ENCODE measurements at places on chromosomes 1 and 21.
A peak's percentile ranks its signal among the peaks of the same experiment; 100 is the strongest.

DNA sequence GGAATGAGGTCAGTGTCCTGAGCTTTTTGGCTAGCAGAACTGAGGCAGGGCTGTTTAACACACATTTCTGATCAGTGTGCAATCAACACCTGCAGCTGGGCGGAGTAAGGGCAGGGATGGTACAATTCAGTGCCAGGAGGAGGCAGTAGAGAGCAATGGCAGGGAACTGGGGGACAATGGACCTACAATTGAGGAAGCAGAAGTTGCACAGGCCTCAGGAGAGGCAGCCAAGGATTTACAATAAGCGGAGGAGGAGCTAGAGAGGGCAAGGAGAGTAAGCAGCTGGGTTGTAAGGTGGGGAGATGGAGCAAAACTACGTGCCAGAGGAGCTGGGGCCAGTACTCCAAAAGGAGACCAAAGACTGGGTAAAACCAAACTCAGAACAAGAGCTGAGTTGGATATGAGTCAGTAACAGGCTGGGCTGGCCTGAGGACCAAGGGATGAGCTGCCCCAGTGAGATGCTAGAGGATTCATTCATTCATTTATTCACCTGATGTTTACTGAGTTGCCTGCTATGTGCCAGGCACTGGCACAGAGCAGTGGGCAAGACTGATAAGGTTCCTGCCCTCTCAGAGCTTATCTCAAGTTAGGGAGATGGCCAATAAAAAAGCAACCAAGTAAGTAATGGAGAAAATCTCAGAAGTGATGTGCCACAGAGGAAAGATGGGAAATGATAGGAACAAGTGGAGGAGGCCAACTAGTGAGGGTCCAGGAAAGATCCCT is 10.4 kb upstream of the GALE start:
- no peak for DNase-seq

- no peak for DNase-seq
Observed at GRCh38 chr1:2628191-2628932, 4.5 kb downstream of the MMEL1 start.

- no peak for DNase-seq
Observed at GRCh38 chr1:169072945-169073725, 33.4 kb upstream of the ATP1B1 start.

DNA sequence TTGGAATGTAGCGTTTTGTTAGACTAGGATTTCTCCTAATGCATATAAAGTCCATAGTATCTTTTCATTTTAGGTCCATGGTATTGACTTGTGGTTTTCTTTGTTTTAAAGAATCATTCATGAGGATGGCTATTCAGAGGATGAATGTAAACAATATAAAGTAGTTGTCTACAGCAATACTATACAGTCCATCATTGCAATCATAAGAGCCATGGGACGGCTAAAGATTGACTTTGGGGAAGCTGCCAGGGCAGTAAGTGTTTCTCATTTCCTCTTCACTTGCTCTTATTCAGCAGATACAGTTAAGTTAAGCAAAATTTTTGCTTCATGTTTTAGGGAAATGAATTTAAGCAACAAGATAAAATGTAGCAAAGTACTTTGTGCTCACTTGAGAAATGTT is 25.4 kb downstream of the GNAI3 start:
- DNase-seq, result no peak

DNA sequence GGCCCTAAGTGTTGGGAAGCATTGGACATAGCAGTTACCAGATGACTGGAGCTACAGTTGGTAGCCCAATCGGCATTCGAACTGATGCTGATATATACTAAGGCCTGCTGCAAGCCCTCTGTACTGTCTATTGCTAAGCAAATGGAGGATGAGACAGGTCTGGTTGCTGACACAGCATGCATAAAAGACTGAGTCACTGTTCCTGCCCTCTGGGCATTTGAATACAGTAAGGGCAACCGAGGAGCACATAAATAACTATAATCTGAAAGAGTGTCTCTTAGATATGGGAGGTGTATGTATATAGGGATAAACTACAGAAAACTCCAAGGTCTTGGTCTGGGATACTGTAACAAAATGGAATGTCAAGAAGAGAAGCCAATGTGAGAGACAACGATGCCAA is 16.8 kb upstream of the MARK1 start:
- no peak for DNase-seq

- DNase-seq, result no peak
Observed at GRCh38 chr21:31683029-31683428, 23.5 kb downstream of the SOD1 start.

DNA sequence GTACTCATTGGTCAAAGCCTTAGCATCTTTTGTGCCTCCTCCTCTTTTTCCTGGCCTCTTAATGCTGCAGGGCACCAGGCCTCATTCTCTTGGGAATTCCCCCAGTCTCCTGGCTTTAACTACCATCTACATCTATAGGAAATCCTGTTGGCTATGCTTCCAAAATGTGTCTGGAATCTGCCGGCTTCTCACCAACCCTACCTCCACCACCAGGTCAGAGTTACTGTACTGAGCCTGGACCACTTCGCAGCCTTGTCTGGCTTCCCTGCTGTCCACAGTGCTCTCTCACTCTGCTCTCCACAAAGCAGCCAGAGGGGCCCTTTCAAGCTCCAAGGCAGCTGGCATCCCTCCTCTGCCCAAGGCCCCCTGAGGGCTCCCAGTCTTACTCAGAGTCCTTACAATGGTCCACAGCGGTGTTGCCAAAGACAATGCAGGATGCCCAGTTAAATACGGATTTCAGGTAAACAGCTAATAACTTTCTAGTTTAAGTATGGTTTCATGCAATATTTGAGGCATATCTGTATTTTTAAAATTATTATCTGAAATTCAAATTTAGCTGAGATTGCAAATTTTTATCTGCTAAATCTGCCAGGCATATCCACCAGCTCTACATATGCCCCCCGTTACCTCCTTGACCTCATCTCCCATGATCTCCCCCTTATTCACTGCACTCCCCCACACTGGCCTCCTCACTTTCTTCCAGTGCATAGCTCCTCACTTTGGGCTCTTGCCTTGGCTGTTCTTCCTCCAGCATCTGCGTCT is 34.5 kb upstream of the FAM163A start:
- no peak for DNase-seq

DNA sequence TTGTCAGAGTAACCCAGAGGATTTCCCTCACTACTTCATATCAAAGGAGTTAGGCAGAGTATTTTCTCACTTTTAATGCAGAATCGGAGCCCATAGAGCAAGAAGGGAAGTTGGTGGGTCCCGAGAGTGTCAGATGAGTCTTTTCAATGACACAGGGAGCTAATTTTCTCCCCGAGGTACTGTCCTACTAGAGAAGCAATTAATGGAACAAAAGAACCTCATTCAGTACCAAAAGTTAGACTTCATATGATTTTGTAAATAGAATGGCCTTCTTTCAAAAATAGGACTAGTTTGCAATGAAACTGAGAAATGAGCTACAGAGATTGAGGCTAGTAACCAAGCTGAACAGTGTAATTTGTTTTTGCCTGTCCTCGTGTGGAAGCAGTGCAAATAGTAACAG is 3.9 kb downstream of the NCAM2 start:
- no peak for DNase-seq

- no peak for DNase-seq
Observed at GRCh38 chr1:184110272-184111204, 59.0 kb downstream of the TSEN15 start.

GRCh38 chr1:26740023-26740634 is 44.3 kb downstream of the ARID1A start:
- no peak for DNase-seq

DNA sequence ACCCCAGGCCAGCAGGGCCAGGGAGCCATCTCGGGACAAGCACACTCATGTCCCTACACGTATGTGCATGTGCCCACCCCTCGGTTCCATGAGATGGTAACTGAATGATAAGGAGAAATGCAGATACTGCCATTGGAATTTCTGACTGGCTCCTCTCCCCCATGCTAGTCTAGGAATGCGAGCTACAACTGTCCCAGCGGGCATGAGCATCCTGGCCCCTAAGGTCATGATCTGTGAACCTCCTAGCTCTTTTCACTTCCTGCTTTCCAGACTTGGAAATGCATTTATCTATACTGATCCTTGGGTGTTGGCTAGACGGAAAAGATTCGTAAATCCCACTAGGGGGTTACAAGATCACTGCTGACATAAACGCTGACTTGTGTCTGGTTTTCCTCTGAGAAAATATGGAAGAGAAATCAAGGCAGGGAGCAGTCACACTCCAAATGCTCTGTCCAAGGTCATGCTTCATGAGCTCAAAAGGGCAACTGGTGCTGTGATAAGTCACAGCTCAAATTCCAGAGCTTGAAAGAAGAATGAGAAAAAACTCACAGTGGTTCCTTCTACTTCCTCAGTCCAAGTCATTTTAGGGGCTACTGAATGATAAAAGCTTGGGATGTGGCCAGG is 49.8 kb downstream of the SLC45A1 start:
- no peak for DNase-seq

GRCh38 chr1:112605633-112606327 is 13.2 kb downstream of the ST7L start:
- no peak for DNase-seq

GRCh38 chr1:109996476-109996875 is 11.9 kb downstream of the AHCYL1 start:
- DNase-seq, result no peak

- no peak for DNase-seq
Observed at GRCh38 chr1:151001602-151002001, 5.1 kb downstream of the MINDY1 start.

DNA sequence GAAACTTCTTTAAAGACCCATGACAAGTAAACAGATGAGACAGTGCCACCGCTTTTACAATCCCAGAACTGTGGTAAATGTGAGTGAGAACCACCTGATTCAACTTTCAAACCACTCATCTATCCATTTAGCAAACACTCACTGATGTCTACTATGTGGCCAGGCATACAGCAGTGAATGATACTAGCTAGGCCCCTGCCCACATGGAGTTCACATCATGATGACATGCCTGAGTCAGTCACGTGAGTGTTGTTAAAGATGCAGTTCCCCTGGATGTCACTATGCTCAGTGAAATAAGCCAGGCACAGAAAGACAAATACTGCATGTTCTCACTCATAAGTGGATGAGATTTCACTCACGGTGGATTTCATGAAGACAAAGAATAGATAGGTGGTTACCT is 28.4 kb downstream of the STX6 start:
- no peak for DNase-seq

DNA sequence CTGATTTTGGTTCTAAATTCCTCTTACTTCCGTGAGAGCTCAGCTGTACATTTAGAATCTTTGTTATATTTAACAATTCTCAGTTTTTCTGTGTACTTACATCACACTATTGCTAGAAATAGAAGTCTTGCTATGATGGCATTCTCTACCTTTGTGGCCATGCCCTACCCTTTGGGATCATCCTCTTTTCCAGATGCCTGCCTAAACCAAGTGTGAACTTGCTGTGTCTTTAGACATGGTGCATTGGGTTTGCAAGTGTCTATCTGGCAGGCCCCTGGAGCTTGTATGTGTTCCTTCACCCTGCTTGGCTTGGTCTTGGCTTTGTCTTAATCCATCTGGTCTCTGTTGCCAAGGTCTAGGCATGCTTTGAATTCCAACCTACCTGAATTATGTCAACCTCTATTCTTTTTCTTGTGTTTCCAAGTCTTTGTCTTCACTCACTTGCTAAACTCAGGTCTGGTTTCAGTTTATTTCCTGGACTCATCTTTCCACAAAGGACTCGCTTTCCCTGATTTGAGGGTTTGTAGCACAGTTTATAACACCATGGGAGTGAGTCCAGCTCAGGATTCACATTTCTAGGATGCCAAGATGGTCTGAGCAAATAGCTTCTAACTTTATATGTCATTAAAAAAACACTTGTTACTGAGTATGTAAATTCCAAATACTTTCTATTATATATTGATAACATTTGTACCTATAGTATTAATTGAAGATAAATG is 20.6 kb upstream of the APOBEC4 start:
- DNase-seq, result no peak

GRCh38 chr1:29033829-29034466 is 89.8 kb downstream of the TMEM200B start:
- DNase-seq, result no peak

- DNase-seq, result no peak
Observed at GRCh38 chr1:223010582-223011504, 132.2 kb downstream of the TLR5 start.

DNA sequence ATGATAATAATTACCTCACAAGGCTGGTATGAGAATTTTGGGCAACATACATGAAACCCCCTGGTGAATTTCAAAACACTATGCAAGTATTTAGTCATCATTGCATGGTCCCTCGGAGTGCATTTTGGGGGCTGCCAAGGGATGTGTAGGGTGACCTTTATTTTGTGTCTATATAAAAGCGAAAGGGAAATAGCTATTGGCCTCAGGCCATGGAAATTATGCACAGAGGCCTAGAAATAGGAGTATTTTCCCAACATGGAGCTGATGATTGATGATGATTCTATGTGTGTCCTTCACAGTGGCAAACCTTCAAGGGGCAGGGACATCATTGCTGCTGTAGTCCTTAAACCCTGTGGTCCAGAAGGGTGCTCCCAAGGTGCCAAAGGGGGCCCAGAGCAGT is 265.5 kb downstream of the ST6GALNAC3 start:
- DNase-seq, result no peak

DNA sequence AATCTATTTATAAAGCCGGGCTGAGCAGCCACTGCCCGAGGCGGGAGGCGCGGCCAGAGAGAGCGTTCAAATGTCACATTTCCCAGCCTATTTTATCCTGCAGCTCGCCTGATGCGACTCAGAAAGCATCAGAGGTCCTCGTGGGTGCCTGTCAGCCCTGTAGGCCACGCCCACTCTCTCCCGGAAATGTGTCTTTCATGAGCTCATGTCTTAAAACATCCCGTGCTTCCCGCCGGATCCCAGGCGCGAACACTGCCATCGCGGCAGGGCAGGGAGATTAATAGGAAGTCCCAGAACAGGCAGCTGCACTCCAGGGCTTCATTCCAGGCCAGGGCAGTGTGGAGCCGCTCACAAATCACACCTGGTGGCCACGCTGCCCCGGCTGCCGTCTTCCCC is 117.5 kb downstream of the PRDM16 start:
- DNase-seq, result peak; percentile 67

DNA sequence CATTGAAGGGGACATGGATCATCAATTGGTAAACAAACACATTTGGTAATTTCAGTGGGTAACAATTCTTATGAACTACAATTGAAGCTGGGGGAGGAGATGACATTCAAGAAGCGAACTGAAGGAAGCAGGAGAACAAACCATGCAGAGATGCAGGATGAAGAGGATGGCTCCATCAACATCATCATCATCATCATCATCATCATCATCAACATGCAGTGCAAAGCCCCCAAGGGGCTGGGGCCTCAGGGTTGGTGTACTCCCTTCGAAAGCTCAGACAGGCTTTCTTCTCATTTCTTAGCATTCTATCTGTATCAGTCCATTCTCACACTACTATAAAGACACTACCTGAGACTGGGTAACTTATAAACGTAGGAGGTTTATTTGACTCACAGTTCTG is 105.8 kb downstream of the DUSP10 start:
- no peak for DNase-seq

DNA sequence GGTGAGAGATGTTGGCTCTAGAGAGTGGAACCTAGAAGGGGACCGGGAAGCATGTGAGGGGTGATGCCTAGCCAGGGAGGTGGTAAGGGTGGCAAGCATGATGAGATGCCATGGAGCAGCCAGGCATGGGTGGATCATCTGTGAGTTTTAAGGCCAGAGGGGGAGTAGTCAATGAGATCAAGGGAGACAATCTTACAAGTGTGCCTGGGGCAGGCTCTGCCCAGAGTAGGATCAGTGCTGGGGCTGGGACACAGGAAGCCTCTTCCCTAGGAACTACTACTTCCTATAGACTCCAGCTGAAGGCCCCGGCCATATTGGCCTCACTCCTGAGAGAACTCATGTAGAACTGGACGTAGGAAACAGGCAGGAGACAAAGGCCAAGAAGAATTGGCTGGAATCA is 192.4 kb upstream of the CSF3R start:
- DNase-seq, result no peak

Data from renal pelvis (tissue), 12 donors.